ENCODE measurements at places on chromosomes 11 and 22.

DNA sequence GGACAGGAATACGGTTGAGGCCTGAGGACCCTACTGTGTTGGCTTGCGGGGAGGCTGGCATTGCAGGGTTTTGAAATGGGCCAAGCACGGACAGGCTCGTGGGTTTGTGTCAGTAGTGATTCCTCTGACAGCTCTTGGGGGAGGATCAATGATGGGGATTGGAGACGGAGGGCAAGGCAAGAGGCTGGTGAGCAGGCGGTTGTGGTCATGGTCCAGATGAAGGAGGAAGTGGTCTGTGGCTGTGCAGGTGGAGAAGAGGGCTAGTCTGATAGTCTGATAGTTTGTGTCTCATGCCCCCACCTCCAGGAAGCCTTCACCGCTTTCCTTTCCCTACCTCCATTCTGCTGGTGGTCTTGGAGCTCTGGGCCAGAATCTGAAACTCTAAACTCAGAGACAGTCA is 3.0 kb downstream of the MAFF start:
- DNase-seq, result no peak

GRCh38 chr11:96103102-96103501 is 179.2 kb upstream of the MTMR2 start:
- no peak for DNase-seq

DNA sequence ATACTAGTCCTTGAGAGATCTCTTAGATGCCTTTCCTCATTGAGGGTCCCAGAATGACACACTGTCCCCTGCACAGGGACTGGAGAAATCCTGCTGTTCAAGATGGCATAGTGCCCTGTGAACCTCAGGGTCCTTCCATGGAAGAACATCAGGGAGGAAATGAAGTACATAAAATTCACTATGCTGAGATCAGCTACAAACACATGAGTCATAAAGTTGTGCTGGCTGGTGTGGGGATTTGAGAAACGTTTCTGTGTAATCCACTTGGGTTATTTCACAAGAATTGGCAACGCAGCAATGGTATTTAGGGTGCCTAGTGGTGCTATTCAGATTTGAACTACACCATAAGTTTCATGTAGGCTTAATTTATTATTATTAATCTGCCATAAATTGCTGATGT is 174.4 kb downstream of the MAML2 start:
- DNase-seq, result no peak

DNA sequence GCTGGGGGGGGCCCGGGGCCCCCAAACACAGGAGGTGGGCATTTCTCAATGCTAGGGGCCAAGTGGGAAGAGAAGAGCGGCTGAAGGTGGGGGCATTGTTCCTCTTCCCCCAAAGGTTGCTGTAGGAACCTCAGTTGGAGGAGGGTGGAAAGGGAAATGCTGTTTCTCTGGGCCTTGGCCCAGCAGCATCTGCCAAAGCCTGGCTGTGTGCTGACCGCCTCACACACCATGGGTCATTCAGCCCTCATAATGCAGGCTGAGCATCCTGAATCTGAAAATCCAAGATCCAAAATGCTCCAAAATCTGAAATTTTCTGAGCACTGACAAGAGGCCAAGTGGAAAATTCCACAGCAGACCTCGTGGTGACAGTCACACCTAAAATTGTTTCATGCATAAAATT is 49.0 kb upstream of the BID start:
- no peak for DNase-seq

- no peak for DNase-seq
Measured at GRCh38 chr11:46348566-46349401, 1.5 kb downstream of the DGKZ start.

- no peak for DNase-seq
Measured at GRCh38 chr11:10881892-10882291, 24.0 kb upstream of the ZBED5 start.

DNA sequence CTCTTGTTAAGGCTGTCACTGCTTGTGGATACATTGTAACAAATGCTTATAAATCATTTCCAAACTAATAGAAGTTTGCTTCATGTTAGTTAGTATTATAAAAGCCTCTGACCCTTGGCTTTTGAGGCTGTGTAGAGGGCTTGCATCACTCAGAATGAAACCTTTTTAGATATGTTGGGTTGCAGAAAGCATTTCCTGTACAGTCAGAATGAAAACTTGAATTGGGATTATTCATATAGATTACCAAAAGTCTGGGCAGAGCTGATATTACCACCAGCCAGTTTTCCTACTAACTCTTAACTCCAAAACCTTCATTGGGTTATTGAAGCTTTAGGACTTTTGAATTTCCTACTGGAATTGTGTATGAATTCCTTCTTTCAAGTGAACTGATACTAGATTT is 12.0 kb downstream of the KMT2A start:
- DNase-seq, result no peak

DNA sequence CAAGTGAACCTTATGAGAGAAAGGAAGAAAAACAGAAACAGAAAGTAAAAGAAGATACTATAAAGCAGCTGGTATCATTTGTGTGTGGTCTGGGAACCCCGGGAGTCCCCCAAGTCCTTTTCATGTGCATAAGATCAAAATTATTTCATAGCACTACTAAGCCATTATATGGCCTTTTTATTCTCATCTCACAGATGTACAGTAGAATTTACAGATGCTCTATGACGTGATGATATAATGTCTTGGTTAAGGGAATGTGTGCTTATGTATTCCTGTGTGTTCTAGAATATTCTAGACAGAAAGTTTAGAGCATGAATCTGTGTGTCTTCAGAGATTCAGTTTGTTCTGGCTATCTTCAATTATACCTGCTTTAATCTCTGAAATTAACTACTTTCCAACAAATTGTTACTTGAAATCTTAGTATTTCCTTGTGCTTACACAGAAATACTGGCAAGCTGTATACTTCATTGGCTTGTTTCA is 8.6 kb upstream of the TPP1 start:
- DNase-seq, result no peak

GRCh38 chr11:3107608-3108182 is 50.5 kb upstream of the CARS1 start:
- no peak for DNase-seq

- DNase-seq, result no peak
Measured at GRCh38 chr22:26109686-26110315, 59.5 kb upstream of the SEZ6L start.

DNA sequence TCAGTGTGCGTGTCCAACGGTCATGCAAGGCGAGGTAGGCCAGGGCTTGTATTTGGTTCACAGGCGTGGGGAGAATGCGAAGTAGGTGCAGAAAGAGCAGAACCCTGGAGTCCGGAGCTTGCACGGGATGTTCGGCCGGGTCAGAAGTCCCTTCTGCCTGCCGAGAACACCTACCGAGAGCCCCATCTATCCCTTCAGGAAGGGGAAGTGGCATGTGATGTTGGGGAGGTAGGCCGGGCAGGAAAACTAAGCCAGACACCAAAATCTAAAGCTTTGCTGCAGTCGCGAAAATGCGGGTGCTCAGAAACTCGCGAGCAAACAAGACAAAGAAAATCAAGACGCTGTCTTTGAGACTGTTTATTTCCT is 435 bp upstream of the TAF6L start:
- no peak for DNase-seq

DNA sequence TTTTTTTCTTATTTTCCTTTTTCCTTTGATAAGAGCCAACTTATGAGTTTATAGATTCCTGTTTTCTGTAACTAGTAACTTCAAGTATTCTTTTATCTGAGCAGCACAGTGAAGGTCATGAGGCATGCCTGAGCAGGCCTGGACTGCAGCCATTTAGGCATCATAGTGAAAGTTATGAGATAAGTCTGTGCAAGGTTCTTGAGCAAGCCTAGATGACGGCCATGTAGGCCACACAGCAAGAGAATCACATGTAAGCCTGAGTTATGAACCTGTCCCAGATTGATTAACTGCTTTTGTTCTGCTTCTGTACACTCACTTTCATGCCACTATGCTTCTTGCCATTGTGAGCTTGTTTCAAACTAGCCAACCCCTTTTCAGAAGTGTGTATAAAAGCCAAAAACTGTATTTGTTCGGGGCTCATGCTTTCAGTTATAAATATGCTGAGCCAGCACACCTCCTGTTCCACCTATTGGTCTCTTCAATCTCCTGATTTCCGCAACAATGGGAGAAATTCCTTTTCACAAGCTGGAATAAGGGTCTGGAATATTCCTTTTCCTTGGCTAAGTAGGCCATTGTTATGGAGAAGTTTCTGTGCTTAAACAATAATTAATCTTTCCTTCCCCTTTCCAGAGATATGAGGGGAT is 745.7 kb downstream of the FAM181B start:
- DNase-seq, result no peak

DNA sequence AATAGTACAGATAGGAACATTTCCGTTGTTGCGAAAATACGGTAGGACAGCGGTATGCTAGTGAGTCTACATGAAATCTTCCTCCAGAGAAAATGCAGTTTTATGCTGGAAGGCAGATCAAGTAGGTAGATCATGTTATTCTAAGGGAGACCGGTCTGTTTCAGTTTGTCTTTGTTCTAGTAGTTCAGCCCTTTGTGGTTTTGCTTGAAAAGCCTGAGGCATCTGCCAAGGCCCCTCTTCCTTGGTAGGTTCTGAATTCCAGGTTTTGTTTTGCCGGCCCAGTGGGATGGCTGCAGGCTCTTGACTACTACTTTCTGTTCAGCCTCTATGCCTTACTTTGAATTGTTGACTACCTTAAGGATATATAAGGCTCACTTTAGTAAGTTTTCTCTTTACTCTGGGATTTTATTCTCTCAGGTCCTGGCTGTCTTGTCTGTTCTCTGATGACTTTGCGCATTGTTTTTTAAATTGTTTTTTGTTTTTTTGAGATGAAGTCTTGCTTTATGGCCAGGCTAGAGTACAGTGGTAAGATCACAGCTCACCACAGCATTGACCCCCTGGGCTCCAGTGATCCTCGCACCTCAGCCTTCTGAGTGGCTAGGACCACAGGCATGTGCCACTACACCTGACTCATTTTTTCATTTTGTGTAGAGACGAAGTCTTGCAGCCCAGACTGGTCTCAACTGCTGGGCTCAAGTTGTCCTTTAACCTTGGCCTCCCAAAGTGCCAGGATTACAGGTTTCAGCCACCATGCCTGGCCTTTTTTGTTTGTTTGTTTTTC is 53.7 kb downstream of the HIPK3 start:
- no peak for DNase-seq

DNA sequence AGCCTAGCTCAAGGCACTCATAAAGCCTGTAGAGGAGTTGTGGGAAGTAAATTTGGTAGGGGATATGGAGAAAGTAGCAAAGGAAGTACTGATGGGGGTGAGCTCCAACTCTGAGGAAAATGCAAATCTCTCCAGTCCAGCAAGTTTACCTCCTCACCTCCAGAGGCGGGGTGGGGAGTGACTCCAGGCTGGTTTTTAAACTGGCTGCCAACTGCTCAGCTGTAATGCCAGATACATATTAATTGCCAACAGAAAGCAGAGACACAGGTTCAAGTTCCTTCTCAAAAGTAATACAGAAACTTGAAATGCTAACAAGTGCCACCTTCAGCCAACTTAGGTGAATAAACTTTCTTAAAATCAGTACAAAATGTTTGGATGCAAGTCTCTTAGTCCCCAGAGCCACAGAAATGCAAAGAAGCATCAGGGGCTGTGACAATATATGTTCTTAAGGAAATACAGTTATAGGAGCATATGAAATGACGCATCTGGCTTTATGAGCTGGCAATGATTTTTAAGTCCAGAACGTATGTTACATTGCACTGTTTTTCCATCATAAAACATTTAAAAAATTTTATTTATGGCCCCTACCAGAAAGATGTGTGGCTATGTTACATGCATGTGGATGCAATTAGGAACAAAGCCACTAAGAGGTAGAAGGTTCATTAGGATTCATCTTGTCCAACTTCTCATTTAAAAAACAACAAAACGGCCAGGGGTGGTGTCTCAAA is 436.4 kb upstream of the CCDC90B start:
- DNase-seq, result no peak

DNA sequence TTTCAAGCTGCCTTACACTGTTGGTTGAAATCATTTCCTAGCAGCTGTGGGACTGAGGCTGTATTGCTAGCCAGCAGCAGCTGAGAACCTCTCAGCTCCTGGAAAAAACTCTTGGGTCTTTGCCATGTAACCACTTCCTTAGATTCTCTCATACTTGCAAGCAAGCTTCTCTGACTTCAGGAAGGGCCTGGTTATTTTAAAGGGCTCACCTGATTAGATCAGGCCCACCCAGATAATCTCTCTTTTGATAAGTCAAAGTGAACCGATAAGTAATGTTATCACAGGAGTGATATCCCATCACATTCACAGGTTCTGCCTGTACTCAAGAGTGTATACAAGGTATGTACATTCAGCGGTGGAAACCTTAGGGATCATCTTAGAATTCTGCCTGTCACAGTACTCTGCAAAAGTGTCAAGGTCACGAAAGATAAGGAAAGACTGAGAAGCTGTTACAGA is 7.4 kb upstream of the CLPB start:
- DNase-seq, result no peak

DNA sequence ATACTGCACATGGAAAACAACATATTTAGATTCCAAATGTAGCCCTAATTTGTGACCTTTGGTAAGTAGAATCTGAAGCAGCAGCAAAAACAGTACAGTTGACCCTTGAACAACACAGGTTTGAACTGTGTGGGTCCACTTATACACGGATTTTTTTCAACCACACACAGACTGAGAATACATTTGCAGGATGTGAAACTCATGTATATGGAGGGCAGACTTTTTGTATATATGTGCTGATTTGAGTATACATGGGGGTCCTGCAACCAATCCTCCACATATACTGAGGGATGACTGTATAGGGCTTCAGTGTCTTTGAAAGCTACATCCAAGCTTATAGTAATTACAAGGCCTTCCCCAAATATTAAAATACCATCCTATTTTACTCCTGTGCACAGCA is 120.5 kb downstream of the MPPED2 start:
- no peak for DNase-seq

DNA sequence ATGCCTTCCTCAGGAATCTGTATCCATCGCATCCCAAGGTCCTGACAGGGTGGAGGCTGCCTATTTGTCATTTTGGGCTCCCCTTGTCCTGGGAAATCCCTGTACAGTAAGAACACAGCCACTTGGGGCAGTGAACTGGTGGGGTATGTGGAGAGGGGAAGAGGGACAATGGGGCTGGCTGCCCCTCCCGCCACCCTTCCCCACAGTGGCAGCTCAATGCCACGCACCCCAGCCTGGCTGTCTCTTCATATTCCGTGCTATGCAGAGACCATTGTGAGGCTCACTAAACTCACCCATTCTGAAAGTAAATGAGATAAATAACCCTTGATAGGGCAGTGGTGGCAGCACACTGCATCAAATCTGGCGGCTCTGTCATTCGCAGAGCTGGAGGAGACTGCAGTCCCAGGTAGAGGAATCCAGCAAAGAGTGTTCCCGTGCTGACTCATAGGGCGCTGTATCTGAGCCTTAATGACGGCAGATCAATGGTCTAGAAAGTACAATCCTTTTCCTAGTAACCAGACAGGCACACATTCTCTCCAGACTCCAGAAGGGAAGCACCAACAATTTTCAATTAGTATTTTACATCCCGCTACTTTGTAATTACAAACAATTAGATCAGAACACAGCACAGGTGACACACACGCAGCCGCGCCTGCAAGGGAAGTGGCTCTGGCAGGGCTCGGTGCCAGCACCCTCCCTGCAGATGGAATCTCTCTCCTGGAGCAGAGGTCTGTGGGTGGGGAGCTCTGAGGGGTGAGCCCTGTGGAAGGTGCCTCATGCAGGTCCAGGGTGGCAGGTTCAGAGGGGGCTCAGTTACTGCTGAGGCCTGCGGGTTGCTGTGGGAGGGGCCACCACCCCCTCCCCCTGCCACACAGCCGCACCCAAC is 167.9 kb upstream of the B3GAT1 start:
- DNase-seq, result no peak
